Left forelimb (tissue), 1 donor: ENCODE measurements at places on chromosomes 11 and 22.

- no peak for DNase-seq
Measured at GRCh38 chr11:21861314-21861713, 331.6 kb upstream of the ANO5 start.

GRCh38 chr11:92540096-92540495 is 315.5 kb downstream of the FAT3 start:
- DNase-seq, result no peak

- no peak for DNase-seq
Measured at GRCh38 chr11:68954836-68955606, 25.8 kb downstream of the MRGPRD start.

DNA sequence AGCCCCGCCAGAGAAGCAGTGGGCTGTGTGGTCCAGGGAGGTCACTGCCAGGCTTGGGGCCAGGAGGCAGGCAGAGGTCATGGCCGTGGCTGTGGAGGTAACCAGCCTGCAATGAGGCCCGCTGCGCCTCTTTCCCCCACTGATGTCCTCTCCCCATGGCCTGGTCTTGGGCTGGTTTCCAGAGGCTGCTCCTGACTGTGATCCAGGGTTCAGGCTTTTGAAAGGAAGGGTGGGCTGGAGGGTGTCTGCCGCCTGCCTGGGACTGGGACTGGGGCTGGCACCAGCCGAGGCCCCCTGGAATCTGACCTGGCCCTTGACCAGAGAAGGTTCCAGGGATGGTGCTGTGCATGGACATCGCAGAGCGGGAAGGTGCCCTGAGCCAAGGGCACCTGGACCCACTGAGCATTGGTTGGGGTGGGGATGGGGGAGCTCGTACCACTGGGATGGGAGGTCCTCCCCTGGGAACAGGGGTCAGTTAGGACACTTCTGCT is 59.6 kb upstream of the THY1 start:
- DNase-seq, result peak; percentile 62

- DNase-seq, result peak; percentile 98
Measured at GRCh38 chr11:95231127-95231880, at the start of gene SESN3. Gene SESN3, minus strand, starts transcription at chr11:95231202. Its CDS starts 342 bp downstream, at chr11:95230860.

DNA sequence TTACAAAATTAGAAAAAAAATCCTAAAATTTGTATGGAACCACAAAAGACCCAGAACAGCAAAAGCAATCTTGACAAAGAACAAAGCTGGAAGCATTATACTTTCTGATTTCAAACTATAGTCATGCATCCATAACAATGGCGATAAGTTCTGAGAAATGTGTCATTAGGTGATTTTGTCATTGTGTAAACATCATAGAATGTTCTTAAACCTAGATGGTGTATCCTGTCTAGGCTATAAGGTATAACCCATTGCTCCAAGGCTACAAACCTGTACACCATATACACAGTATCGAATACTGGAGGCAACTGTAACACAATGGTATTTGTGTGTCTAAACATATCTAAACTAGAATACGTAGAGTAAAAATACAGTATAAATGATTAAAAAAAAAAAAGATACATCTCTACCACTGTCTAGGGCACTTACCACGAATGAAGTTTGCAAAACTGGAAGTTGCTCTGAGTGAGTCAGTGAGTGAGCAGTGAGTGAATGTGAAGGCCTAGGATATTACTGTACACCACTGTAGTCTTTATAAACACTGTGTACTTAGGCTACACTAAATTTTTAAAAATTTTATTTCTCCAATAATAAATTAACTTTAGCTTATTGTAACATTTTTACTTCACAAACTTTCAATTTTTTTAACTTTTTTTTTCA is 18.1 kb upstream of the SC5D start:
- DNase-seq, result no peak

DNA sequence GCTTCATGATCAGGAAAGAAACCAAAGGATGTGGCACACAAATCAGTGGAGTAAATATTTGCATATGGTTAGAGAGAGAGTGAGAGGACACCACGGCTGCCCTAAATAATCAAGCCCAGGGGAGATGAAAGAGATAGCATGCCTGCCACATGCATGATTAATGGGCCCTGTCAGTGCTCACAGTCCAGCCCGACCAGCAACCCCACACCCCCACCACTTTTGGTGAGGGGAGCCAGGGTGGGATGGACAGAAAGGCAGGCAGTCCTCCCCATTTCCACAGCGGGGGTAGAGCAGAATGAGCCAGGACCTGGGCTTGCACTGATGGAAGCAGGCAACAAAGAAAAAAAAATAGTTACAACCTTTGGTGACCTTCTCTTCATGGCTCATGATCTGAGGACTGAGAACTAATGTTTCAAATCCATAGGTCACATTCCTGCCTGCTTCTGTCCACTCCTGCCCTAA is 545.0 kb downstream of the ETS1 start:
- DNase-seq, result no peak

GRCh38 chr11:76415073-76415472 is 29.7 kb upstream of the EMSY start:
- DNase-seq, result no peak

DNA sequence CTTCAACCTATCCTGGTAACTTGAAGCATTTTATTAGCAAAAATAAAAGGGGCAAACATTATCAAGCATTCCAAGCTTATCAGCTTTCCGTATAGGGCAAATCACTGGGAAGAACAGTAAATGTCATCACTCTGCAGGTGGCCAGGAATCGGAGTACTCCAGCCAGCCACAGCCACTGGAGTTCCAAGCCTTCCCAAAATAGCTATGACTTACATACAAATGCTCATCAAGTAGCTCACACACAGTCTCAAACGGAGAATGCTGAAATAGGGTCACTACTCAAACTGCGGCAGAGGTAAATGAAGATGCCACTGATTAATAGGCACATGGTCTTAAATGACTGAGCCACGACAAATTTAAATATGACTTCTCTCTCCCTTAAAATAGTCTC is 2.1 kb downstream of the USP28 start:
- DNase-seq, result no peak

DNA sequence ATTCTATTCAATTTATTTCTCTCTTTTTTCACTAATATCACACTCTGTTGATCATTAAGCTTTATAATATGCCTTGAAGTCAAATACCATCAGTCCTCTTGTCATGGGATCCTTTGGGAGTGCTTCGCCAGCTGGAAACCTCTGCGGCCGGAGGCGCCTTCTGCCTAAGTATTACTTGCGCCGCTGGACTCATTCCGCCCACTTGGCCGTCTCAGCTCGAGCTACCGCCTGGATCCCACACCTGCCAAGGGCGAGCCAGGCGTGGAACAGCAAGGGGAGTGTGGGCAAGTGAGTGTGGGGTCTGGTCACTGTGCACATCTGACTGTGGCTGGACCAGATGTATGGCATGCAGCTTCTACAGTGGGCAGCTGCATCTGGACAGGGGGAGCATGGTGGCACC is 9.1 kb upstream of the MAP6 start:
- no peak for DNase-seq

DNA sequence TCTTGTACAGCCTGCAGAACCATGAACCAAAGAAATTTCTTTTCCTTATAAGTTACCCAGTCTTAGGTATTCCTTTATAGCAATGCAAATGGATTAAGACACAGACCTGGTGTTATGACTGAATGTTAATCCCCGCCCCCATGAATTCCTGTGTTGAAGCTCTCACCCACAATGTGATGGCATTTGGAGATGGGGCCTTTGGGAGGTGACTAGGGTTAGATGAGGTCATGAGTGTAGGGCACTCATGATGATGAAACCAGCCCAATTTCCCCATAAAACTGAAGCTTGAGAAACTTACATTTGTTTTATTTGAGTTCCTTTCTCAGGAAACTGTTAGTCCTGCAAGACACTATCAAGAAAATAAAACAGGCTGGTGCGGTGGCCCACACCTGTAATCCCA is 115.8 kb upstream of the THY1 start:
- DNase-seq, result no peak

GRCh38 chr11:84243629-84244263 is 957.6 kb upstream of the CCDC90B start:
- no peak for DNase-seq

- DNase-seq, result no peak
Measured at GRCh38 chr11:68974421-68975194, 6.2 kb downstream of the MRGPRD start.

GRCh38 chr11:11558396-11558795 is 63.4 kb downstream of the GALNT18 start:
- DNase-seq, result no peak

- no peak for DNase-seq
Measured at GRCh38 chr22:38030311-38031133, 26.7 kb upstream of the PICK1 start.

DNA sequence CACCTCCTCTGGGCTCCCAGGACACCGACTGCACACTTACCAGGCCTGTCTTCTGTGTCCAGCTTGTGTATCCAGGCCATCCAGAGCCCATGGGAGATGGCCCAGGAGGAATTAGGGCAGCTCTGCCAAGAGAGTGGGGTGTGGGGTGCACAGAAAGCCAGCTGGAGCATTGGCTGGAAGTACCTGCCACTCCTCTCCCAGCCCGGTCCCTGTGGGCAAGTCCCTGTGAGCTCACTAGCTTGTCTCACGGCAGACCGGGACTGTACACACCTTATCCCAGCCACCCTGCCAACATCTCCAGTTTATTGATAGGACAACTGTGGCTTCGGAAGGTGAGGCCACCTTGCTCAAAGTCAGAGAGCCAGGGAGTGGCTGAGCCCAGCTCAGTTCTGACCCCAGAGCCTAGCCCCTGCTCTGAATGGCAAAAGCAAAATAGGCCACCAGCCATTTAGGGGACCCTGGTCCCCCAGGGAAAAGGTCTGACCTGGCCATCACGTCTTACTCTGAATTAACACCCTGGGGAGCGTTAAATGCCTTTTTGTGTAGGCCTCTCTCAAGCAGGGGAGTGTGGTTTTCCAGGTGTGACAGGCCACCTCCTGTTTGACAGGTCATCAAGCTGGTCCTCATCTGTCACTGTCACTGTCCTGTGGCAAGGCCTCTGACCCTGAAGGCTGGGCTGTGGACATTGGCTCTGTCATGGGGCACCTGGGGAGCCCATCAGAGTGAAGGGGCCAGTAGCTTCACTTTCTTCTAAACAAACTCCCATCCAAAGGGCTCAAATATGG is 15.1 kb downstream of the UQCR10 start:
- DNase-seq, result no peak

- no peak for DNase-seq
Measured at GRCh38 chr11:101741479-101742175, 157.8 kb upstream of the TRPC6 start.

- no peak for DNase-seq
Measured at GRCh38 chr11:9784602-9785315, 120.9 kb downstream of the SWAP70 start.

- DNase-seq, result no peak
Measured at GRCh38 chr11:93832780-93833179, 17.6 kb downstream of the VSTM5 start.

- no peak for DNase-seq
Measured at GRCh38 chr11:122843281-122844141, 5.2 kb downstream of the CRTAM start.

GRCh38 chr11:44596525-44597276 is 31.2 kb downstream of the CD82 start:
- DNase-seq, result no peak

- DNase-seq, result no peak
Measured at GRCh38 chr11:35792148-35792845, 129.7 kb downstream of the TRIM44 start.

- no peak for DNase-seq
Measured at GRCh38 chr22:45225732-45226502, 14.8 kb downstream of the KIAA0930 start.

DNA sequence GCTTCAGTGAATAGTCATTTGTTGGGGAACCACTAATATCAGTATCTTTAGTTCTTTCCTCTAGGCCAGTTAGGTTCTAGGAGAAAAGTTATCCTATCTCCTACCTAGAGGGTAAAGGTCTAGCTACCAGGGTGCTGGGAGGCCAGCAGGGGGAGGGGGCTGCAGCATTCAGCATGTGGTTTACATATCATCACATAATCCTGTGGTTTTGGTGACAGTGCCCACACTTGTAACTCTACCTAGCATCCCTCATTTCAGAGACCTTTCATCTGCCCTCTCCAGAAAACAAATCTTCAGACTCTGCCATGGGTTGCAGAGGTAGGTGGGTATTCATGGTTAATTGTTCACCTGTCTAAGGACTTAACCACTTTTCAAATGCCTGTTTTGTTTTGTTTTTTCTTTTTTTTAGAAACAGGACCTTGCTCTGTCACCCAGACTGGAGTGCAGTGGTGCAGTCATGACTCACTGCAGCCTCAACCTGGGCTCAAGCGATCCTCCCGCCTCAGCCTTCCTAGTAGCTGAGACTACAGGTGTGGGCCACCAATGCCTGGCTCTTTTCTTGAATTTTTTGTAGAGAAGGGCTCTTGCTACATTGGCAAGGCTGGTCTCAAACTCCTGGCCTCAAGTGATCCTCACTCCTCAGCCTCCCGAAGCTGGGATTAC is 146.8 kb downstream of the ENTHD1 start:
- DNase-seq, result no peak

- no peak for DNase-seq
Measured at GRCh38 chr11:121586750-121587149, 134.0 kb upstream of the SORL1-AS1 start.

GRCh38 chr22:33180356-33180755 is 122.2 kb upstream of the SYN3 start:
- no peak for DNase-seq

GRCh38 chr22:20953668-20954500 is 13.2 kb upstream of the AIFM3 start:
- peak; percentile 42 for DNase-seq

GRCh38 chr11:13535819-13536218 is 40.0 kb upstream of the PTH start:
- DNase-seq, result no peak

DNA sequence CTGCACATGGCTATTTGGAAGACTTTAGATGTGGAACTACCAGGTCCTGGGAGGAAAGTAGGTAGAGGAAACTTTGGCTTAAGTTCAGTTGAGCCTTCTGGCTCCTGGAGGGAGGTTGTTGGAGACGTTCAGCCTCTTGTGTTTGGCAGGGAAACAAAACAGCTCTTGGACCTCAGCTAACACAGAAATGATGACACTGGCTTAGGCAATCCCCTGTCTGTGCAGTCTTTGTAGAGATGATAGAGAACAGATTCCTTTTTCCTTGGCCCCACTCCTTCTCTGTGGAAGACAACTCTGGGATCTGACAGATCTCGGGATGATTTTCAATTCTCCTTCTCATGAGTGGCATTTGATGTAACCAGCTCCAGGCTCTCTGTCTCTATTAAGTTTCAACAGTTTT is 428.5 kb downstream of the TMEM135 start:
- DNase-seq, result no peak

DNA sequence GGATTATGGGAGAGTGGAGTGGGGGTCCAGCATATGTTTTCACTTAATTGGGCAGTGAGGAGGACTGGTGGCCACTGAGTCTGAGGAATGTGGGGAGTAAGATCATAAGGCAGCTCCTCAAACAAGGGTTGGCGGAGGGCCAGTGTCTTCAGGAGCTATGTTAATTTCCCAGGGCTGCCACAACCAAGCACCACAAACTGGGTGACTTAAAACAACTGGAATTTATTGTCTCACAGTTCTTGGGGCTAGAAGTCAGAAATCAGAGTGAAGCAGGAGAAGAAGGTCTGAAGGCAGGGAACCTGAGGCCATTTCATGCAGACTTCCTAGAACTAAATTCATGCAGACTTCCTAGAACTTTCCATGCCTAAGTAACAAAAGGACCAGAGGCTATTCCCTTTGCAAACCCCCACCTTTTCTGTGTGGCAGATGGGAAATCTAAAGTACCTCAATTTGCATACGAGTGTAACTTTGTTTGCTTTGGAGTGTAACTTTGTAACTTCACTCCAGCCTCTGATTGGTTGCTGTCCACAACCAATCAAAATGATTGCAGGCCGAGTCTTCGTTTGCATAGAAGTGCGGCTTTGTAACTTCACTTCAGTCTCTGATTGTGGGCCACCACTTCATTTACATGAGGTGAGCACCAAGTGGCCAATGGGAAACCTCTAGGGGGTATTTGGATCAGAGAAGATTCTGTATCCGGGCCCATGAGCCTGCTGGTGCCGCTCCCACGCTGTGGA is 50.5 kb upstream of the ZBED5 start:
- no peak for DNase-seq
